Heart right ventricle (tissue), 16 donors: ENCODE measurements at places on chromosomes 1 and 21. TPM values are rescaled to one million over a fixed set of nuclear protein-coding genes. Genes with fewer than 3 reads are reported as not detected.

DNA sequence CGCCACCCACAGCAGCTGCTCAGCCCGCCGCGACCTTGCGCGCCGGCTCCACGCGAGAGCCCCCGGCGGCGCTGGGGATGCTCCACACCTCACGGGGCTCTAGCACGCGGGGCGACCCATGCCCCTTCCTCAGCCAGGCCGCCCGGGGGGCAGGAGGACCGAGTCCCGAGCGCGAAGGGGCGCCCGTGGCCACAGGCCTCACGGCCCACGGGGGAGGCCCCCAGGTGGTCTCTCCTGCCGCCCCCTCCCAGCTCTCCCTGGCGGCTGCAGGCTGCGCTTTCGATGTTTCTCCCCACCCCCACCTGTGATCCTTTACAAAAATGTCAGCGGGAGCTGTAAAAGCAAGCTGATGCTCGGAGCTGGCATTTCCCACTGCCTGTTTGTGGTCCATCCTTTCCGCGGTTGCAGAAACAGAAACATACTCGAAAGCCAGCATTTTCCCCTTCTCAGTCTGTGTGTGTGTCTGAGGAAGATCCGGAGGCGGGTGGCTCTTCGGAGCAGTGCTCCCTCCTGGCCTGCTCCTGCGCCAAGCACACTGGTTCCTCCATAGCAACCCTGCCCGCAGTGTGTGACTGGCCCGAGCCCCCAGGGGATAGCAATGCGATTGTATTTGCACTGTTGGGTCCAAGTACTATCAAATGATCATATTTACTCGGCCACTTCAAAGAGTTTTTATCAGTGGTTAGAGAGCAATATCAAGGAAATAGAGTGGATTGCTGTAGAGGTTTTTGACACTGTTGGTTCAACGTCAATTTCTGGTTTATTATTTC is 2.1 kb downstream of the KIF26B start:
- peaks cover 40% of the 10 kb centered on the region for H3K4me1 ChIP-seq
- no peak for DNase-seq
- H3K36me3 ChIP-seq, result no peaks in the 10 kb centered on the region

DNA sequence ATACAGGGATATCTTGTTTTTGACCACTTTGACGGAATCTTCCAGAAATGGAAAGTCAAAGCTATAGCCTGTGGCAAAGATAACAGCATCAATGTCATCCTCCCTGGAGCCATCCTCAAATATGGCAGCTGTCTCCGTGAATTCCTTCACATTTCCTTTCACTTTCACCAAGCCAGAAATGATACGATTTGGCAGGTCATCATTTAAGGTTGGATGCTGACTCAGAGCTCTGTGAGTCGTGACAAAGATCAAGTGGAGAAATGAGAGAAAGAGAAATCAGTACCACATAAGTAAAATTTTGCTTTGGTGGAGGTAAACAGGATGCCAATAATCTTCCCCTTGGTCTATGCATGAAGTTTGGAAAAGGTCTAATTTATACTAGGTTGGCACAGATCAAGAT is 23.9 kb downstream of the FMO5 start:
- no peaks in the 10 kb centered on the region for H3K4me1 ChIP-seq
- H3K36me3 ChIP-seq, result peaks cover 16% of the 10 kb centered on the region
- H3K4me3 ChIP-seq, result no peak overlapping the region
- no peak overlapping the region for H3K27ac ChIP-seq

- no peak overlapping the region for H3K27ac ChIP-seq
- no peaks in the 10 kb centered on the region for H3K4me1 ChIP-seq
- no peak overlapping the region for H3K4me3 ChIP-seq
- H3K36me3 ChIP-seq, result no peaks in the 10 kb centered on the region
Measured at GRCh38 chr1:219945795-219946194, 17.4 kb upstream of the SLC30A10 start.

DNA sequence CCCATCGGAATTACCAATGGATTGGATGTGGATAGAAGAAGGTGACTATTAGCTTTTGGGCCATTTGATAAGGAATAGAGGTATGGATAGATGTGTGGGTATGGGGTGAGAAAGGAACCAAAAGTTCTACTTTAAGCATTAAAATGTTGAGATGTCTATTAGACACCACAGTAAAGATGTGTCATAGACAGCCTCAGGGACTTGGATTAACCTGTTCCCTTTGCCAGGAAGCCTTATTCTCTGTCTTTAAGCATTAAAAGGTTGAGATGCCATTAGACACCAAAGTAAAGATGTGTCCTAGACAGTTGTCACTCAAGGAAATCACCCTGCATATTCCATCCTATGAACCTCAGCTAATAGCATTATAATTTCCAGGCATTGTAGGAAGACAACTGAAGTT is 11.0 kb upstream of the DENND1B start:
- H3K4me1 ChIP-seq, result no peaks in the 10 kb centered on the region
- no peak overlapping the region for H3K4me3 ChIP-seq
- H3K27ac ChIP-seq, result no peak overlapping the region
- no peak for DNase-seq

- H3K4me3 ChIP-seq, result no peak overlapping the region
- no peak for DNase-seq
- no peaks in the 10 kb centered on the region for H3K36me3 ChIP-seq
- H3K27me3 ChIP-seq, result peaks cover 4% of the 10 kb centered on the region
- no peak overlapping the region for H3K27ac ChIP-seq
- no peaks in the 10 kb centered on the region for H3K4me1 ChIP-seq
Measured at GRCh38 chr21:42478504-42478903, 17.5 kb downstream of the RSPH1 start.

DNA sequence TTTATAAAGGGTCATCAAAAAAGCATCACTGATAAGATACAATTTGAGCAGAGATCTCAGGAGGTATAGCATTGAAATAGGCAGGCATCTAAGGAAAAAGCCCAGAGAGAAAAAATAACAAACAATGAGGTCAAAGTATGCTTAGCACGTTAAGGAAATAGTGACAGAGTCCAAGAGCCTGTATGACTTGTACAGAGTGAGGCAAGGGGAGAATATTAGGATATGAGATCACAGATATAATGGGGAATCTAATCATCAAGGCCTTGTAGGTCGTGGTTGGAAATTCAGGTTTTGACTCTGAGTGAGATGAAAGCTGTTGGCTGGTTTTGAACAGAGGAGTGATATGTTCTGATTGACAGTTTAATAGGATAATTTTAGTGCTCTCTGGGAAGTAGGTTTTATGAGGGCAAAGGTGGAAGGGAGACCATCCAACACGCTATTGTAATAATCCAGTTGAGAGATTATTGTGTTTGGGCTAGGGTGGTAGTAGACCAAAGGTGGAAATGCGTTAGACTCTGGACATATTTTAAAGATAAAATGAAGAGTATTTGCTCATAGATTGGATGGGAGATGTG is 644.6 kb upstream of the TMPRSS15 start:
- H3K27ac ChIP-seq, result no peak overlapping the region
- no peak overlapping the region for H3K4me3 ChIP-seq
- H3K4me1 ChIP-seq, result no peaks in the 10 kb centered on the region
- DNase-seq, result no peak

- H3K27me3 ChIP-seq, result no peaks in the 10 kb centered on the region
- H3K36me3 ChIP-seq, result no peaks in the 10 kb centered on the region
- DNase-seq, result no peak
- H3K27ac ChIP-seq, result no peak overlapping the region
Measured at GRCh38 chr1:118739501-118739900, 248.6 kb downstream of the TBX15 start.

DNA sequence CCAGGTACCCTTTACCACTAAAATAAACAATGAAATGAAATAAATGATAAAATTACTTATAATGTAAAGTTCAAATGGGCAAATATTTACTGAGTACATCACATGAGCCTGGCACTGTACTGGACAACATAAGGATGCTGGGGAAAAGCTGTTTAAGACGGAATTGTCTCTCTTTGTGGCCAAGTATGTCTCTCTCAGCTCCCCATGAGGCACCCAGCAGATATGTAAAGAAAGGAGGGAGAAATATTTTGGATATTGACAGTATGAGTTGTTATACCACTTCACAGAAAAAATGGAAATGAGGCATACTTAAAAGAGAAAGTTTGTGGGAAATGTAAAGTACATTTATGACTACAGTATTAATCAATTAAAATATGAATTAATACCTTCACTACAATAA is 1.0 kb upstream of the TNFSF4 start:
- H3K27me3 ChIP-seq, result no peaks in the 10 kb centered on the region
- no peak overlapping the region for H3K4me3 ChIP-seq
- no peak for DNase-seq
- H3K4me1 ChIP-seq, result peaks cover 34% of the 10 kb centered on the region
- no peaks in the 10 kb centered on the region for H3K36me3 ChIP-seq
- no peak overlapping the region for H3K27ac ChIP-seq

- no peak for DNase-seq
- no peaks in the 10 kb centered on the region for H3K4me1 ChIP-seq
- no peak overlapping the region for H3K27ac ChIP-seq
- no peaks in the 10 kb centered on the region for H3K27me3 ChIP-seq
- no peak overlapping the region for H3K4me3 ChIP-seq
- H3K36me3 ChIP-seq, result no peaks in the 10 kb centered on the region
Measured at GRCh38 chr1:162248854-162249535, 127.7 kb downstream of the SPATA46 start.

DNA sequence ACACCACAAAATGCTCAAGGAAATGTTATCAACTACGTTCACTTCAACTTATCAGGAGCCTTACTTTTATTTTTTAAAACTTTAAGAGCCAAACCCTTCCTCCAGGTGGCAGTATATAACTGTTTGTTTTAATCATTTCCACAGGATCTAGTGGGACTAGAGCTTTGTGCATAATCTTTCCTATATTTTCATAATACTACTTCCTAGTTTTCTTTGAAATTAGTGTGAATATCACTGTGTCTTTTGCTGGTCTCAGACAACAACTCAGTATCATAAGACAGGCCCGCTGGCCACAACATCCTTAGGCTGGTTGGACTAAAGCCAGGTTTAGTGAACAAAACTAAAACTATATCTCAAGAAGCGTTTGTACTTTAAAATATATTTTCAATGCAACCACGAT is 145.5 kb downstream of the TIAM1 start:
- H3K4me1 ChIP-seq, result no peaks in the 10 kb centered on the region
- H3K27me3 ChIP-seq, result no peaks in the 10 kb centered on the region
- no peak overlapping the region for H3K4me3 ChIP-seq

- no peaks in the 10 kb centered on the region for H3K36me3 ChIP-seq
- no peak overlapping the region for H3K4me3 ChIP-seq
- H3K27ac ChIP-seq, result no peak overlapping the region
- H3K4me1 ChIP-seq, result no peaks in the 10 kb centered on the region
Measured at GRCh38 chr1:245901037-245901436, 606.0 kb downstream of the SMYD3 start.

DNA sequence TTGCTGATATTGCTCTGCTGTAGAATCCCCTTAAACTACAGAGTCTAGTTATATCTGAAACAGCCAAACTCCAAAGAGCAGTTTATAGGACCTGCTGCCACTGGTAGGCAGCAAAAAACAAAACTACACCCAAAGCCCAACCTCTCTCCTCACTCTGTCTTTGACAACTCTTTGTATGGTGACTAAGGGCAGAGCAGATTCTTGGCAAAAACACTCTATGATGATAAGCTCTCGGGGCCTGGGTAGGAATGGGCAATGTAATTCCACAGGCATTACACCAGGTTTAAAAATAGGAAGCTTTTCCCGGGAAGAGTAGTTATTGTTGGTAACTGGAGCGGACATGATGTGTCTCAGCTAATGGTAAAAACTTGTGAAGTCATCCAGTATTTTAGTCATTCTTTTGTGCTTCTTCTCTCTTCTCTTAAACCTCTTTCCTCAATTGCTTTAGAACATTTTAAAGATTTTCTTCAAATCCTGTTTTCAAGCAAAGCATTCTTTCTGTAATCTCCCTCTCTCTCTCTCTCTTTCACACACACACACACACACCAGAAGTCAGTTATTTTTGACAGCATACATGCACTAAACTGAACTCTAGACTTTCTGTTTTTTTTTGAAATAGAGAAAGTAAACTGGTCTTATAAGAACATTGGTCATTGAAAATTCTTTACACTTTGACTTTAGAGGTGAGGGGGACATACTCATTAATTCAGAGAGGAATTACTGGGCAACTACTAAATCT is 193.5 kb downstream of the PAPPA2 start:
- no peak overlapping the region for H3K4me3 ChIP-seq
- DNase-seq, result no peak
- H3K27ac ChIP-seq, result peak overlapping the region; percentile 89
- no peaks in the 10 kb centered on the region for H3K27me3 ChIP-seq
- no peaks in the 10 kb centered on the region for H3K36me3 ChIP-seq

- H3K36me3 ChIP-seq, result no peaks in the 10 kb centered on the region
- no peaks in the 10 kb centered on the region for H3K4me1 ChIP-seq
- H3K27me3 ChIP-seq, result no peaks in the 10 kb centered on the region
- H3K4me3 ChIP-seq, result no peak overlapping the region
- no peak overlapping the region for H3K27ac ChIP-seq
Measured at GRCh38 chr1:86988835-86989234, 74.4 kb downstream of the HS2ST1 start.

GRCh38 chr1:47231301-47232186 is 481 bp downstream of the TAL1 start:
- H3K27me3 ChIP-seq, result peaks cover 81% of the 10 kb centered on the region
- peak overlapping the region; percentile 89 for H3K27ac ChIP-seq
- H3K4me1 ChIP-seq, result peaks cover 54% of the 10 kb centered on the region
- DNase-seq, result peak; percentile 30
- H3K36me3 ChIP-seq, result no peaks in the 10 kb centered on the region

DNA sequence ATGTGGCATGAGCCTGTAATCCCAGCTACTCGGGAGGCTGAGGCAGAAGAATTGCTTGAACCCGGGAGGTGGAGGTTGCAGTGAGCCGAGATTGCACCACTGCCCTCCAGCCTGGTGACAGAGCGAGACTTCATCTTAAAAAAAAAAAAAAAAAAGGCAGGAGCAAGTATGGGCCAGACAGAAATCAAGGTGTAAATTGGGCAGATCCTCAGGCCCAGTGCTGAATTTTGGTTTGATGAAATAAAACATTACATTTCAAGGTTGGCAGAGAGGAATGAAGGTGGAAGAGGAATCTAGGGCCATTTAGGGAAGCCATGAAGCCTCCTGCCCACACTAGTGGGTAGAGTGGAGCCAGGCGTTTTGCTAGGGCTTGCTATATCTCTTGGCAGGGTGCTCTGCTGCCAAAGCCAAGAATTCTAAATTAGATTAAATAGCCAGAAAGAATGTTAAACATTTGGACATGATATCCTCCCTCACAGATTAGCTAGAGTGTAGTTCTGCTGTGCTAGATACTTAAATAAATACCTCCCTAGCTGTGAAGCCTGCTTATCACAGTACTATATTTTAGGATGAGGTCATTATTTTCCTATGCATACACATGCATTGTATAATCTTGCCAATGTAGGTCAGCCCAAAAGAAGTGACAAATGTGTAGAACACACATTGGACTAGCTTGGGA is 16.6 kb upstream of the LGALS8 start:
- H3K4me1 ChIP-seq, result peaks cover 11% of the 10 kb centered on the region
- no peaks in the 10 kb centered on the region for H3K27me3 ChIP-seq
- peak overlapping the region; percentile 90 for H3K27ac ChIP-seq
- peak; percentile 54 for DNase-seq
- no peak overlapping the region for H3K4me3 ChIP-seq

GRCh38 chr21:38520511-38520910 is 22.2 kb upstream of the ERG start:
- no peaks in the 10 kb centered on the region for H3K4me1 ChIP-seq
- no peaks in the 10 kb centered on the region for H3K36me3 ChIP-seq
- H3K27me3 ChIP-seq, result no peaks in the 10 kb centered on the region
- H3K27ac ChIP-seq, result no peak overlapping the region
- no peak overlapping the region for H3K4me3 ChIP-seq

- H3K4me3 ChIP-seq, result no peak overlapping the region
- peaks cover 20% of the 10 kb centered on the region for H3K36me3 ChIP-seq
- H3K27me3 ChIP-seq, result peaks cover 4% of the 10 kb centered on the region
Measured at GRCh38 chr1:33302325-33302724, 18.6 kb downstream of the A3GALT2 start.

Gene NTMT2
- 0.92 TPM for total RNA-seq

Gene ABCD3
- 54.5 TPM for total RNA-seq

Gene PTGER3
- total RNA-seq, result 0.11 TPM

Gene CFAP141
- not detected for total RNA-seq

Gene KANK4
- total RNA-seq, result 0.05 TPM

Gene AKR7A3
- not detected for total RNA-seq

Gene MNDA
- 3.4 TPM for total RNA-seq
